Amniotic epithelial cell (primary cell): ENCODE measurements at places on chromosomes 16 and 17.

GRCh38 chr17:55521186-55521585, 9.9 kb upstream of the SMIM36 start:
- DNase-seq: no peak

DNA sequence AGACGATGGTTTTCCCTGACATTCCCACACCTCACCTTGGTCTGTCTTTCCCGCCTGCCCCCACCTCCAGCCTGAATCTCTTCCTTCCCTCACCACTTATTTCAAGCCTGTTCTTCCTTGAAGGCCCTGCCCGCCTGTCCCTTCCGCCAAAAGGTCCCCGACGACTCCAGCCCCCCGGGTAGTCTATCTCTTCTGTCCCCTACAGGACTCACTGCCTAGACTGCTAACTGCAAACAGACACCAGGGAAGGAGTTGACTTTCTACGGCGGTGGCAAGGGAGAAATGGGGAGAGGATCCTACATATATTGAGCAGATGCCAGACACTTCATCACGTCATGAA, 53.7 kb downstream of the NT5M start:
- DNase-seq: no peak

DNA sequence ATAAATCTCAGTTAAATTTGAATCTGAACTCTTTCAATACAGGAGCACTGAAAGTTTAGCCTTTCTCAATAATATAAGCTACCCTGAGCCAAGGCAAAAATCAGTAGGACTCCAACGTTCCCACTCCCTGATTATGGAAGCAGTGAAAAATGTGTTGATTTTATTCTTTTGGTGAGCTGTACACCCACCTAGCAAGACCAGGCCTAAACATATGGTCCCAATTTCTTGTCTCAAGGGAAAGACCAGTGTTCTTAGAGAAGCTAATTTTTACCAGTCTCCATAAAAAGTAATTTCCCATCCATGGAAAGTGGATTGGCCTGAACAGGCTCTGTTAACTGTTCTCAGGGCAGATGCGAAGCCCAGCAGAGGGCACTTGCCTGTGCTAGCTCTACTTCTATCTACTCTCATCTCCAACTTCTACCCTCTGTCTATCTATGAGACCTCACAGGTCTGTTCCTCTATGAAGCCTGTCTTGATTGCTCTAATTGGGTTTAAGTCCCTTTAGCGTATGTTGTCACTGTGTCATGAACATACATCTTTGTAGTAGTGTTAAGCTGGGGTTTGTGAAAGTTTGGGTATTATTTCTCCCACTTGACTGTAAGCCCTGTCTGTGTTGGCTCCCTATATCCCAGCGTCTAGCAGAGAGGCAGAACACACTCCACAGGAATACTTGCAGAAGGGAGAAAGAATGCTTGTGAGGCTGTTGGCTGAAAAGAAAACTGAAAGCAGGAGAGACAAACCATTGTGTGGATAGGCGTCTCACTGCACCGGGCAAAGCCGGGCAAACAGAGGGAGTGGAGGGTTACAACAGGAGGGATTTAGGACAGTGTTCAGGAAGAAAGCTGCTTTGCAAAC, 167.1 kb upstream of the MAF start:
- DNase-seq: peak; percentile 33

- DNase-seq: no peak
Measured at GRCh38 chr16:56961851-56962281, at the start of gene CETP. Gene CETP (plus strand): TSS chr16:56961950. CDS start chr16:56961980, 30 bp downstream.

GRCh38 chr17:39209317-39210092, 9.4 kb downstream of the RPL19 start:
- peak; percentile 28 for DNase-seq

DNA sequence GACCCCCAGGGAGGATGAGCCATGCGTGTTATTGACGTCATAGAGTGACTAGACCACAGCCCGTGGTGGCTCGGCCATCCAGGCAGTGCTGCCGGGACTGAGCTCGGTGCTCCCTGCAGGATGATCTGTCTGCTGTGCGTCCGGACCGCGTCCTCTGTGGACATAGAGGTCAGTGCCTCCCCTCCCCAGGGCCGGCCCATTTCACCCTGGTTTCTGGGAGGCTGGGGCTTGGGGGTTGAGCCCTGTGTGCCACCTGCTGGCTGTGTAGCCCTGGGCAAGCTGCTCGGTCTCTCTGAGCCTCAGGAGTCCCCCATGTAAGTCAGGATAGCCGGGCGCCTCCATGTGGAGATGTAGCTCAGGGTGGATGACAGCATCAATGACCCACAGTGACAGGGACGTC, 8.3 kb downstream of the TSC2 start:
- no peak for DNase-seq

GRCh38 chr16:10202649-10203048, 20.4 kb upstream of the GRIN2A start:
- no peak for DNase-seq

DNA sequence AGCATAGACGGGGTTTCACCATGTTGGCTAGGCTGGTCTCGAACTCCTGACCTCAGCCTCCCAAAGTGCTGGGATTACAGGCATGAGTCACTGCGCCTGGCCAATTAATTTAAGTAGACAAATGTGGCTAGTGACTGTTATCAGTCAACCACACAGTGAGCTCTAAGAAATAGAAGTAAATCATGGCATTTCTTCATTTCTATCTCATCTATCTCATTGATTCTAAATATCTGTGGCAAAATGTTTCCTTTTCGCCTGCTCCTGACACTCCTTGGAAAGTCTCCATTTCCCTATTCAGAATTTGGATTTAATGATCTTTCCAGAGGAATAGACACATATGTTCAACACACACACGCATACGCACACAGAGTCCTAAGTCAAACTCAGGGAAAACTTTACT, 81.3 kb downstream of the HIC1 start:
- DNase-seq: peak; percentile 69

- DNase-seq: no peak
Measured at GRCh38 chr17:63740464-63741142, 996 bp downstream of the STRADA start.

DNA sequence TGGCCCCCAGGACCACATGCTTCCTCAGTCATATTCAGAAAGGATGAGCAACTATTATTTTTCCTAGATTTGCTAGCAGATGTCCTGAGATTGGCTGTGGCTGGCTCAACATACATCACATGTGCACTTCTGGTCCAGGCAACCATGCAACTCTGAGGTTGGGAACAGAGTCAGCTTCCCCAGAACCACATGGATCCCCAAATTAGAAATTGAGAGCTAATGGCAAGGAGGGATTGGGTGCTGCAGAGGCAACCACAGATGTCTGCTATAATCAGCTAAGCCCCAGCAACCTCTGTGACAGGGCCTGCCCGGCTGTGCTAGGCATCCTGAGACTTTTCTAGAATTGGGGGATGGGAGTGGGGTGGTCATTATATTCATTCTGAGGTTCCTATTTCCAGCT, 33.8 kb upstream of the CLEC18A start:
- DNase-seq: no peak

- peak; percentile 19 for DNase-seq
Measured at GRCh38 chr17:72344613-72345012, 223.8 kb downstream of the SOX9 start.

GRCh38 chr16:74094514-74094913, 202.1 kb upstream of the PSMD7 start:
- no peak for DNase-seq

- no peak for DNase-seq
Measured at GRCh38 chr17:49980703-49981197, 11.8 kb downstream of the DLX4 start.

- DNase-seq: no peak
Measured at GRCh38 chr17:9974448-9975381, 69.6 kb upstream of the RCVRN start.

GRCh38 chr17:45784293-45784740, at the start of gene CRHR1:
Gene CRHR1 (plus strand): TSS chr17:45784320. CDS start chr17:45784545, 225 bp downstream.
- no peak for DNase-seq

DNA sequence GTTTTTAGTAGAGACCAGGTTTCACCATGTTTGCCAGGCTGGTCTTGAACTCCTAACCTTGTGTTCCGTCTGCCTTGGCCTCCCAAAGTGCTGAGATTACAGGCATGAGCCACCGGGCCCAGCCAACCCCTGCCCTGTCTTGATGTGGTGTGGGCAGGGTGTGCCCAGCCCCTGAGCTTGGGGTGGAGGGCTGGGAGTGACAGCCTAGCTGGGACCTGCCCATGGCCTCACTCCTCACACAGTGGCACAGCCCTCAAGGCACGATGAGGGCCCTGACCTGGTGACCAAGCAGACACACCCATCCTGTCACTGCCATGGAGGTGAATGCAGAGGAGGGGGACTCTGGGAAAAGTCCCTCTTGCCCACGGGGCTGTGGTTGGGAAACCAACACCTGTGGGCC, 3.0 kb downstream of the IL32 start:
- no peak for DNase-seq

DNA sequence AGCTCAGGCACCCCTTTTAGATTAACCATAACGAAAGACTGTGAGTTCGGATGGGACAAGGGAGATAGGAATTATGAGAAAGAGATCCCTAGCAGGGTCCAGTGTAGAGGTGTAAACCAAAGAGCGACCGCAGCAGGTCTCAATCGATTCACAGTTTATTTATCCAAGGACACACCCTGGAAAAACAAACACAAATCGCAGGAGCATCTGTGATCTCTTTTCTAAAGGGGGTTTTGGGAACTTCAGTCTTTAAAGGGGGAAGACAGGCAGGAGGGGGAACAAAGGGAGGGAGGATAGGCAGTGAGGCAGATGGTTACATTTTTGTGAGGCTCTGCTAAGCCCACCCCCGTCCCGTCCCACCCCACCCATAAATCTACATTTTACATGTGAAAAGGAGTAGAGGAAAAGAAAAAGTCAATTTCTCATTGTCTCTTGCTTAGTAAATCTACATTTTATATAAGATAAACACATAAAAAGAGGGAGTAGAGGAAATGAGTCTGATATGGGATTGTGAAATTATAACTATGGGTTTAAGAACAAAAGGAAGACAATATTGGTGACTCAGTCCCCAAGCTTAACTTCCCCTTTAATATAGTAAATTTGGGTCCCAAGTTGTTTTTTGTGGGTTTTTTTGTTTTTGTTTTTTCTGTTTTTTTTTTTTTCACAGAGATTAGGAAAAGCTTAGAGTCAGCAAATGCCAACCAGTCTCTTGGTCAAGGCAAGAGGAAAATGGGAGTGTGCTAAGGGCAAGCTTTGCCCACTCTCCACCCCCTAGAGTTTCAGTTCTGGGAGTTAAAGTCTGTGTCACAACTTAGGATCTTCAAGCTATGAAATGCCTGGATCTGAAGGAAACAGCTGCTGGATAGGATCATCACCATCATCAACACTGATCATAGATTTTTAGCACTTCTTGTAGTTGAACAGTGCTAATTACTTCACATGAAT, 160.9 kb upstream of the CDH5 start:
- peak; percentile 37 for DNase-seq

DNA sequence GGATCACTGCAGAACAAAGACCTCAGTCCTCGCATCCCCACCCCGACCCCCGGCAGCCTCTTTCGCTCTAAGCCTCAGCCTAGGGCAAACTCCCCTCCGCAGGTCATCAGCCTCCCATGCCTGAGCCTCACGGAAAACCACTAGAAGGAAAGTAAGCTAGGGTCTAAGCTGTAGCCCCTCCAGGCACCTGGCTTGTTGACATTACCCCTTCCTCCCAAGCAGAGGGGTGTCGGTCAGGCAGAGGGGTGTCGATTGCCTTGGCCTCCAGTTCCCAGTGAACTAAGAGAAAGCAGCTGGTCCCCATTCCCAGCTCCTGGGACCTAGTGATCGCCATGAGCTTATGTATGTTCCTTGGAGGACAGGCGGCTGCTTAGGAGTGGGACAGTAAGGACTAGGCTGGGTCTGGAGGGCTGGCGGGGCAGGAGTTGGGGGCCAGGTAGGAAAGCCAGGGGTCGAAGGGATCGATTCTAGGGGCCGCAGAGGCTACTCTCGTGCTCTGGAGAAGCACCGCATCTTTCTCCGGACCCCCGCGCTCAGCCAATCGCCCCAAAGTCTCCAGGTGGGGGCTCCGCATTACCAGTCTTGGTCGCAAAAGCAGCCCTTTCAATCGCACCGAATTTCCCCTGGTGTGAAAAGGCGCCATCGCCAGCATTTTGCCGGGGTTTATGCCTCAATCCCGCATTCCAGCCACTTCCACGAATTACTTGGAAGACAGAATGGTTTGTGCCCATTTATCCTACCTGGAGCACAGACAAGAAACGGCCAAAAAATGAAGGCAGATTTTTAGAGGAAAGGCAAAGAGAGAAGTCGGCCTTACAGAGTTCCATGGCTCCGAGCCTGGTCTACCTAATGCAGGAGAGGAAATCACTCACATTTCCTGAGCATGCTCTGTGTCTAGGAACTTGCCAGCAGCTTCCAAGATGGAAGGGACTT, 21.3 kb upstream of the HOXB13 start:
- DNase-seq: no peak

- DNase-seq: no peak
Measured at GRCh38 chr17:29010129-29010528, 4.3 kb upstream of the SEZ6 start.

DNA sequence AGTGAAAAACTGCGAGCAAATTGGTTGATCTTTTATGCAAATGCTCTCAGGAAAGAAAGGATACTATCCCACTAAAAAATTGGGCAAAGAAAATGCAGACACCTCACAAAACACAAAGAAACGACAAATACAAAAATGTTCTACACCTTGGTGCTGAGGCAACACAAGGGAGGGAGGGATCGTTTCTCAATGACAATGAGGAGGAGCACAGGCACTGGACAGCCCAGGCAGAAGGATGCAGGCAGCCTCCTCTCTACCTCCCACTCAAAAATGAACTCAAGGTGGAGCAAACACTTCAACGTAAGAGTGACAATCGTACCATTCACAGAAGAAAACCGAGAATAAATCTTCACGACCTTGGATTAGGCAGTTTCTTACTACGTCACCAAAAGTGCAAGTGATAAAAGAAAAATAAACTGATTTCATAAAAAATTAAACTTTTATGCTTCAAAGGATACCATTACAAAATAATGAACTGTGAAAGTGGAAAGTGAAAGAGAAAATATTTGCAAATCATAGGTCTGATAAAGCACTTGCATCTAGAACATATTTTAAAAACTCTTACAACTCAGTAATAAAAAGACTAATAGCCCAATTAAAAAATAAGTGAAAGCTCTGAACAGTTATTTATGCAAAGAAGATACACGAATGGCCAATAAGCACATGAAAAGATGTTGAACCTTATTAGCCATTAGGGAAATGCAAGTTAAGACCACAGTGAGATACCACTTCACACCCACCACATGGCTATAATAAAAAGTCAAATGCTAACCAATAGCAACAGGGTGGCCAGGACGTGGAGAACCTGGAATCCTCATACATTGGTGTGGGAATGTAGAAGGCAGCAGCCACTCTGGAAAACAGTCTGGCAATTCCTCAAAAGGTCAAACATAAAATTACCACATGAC, 80.8 kb upstream of the TRAP1 start:
- no peak for DNase-seq

GRCh38 chr17:70239391-70239826, 70.1 kb downstream of the KCNJ2 start:
- peak; percentile 84 for DNase-seq

- no peak for DNase-seq
Measured at GRCh38 chr16:79677799-79678530, 77.4 kb upstream of the MAF start.

GRCh38 chr17:68628576-68628957, 27.4 kb upstream of the FAM20A start:
- no peak for DNase-seq

GRCh38 chr17:42883802-42884558, 16.6 kb upstream of the G6PC1 start:
- DNase-seq: no peak

- no peak for DNase-seq
Measured at GRCh38 chr17:2105663-2106062, 50.8 kb downstream of the HIC1 start.

- no peak for DNase-seq
Measured at GRCh38 chr16:31295206-31295605, 35.4 kb downstream of the ITGAM start.

GRCh38 chr17:65017207-65017774, 39.2 kb downstream of the GNA13 start:
- DNase-seq: peak; percentile 50

GRCh38 chr17:17017343-17018014, 24.8 kb upstream of the MPRIP start:
- no peak for DNase-seq
